NCI-H1694 treated with DMSO at 0.1 percent for 48 hours (cell line): ENCODE measurements at places on chromosomes 4 and X.

DNA sequence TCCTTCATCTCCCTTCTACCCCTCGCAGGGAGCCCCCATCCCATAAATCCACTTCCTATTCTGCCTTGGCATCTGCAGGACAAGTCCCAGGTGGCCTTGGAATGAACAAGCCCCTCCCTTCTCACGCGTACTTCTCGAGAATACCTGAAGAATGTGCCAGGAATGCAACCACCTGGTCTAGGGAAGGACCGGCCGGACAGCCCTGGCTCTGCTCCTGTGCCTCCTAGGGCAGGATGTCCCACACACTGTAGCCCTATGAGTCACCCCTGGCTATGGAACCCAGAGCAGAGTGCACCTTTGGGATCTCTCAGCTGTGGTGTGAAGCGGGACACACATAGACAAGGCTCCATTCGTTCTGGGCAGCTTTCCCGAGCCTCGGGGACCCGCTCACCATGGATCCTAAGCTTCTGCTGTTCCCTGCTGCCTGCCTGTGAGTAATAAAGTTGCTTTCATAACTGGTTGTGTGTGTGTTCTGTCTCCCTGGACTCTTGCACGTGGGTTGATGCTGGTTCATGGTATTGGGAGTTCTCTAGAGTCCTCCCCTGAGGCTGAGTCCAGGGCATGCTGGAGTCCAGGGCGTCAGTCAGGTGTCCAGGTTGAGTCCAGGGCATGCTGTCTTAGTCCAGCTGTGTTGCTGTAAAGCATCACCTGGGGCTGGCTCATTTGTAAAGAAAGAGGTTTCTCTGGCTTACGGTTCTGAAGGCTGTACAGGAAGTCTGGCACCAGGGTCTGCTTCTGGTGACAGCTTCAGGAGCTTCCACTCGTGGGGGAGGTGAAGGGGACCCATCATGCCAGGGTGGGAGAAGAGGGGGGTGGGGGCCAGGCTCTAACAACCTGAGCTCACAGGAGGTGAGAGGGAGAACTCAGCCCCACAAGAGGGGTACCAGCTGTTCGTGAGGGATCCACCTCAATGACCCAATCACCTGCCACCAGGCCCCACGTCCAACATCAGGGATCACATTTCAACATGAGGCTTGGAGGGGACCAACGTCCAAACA, 7.4 kb upstream of the PDE6B start:
- no peak for DNase-seq

DNA sequence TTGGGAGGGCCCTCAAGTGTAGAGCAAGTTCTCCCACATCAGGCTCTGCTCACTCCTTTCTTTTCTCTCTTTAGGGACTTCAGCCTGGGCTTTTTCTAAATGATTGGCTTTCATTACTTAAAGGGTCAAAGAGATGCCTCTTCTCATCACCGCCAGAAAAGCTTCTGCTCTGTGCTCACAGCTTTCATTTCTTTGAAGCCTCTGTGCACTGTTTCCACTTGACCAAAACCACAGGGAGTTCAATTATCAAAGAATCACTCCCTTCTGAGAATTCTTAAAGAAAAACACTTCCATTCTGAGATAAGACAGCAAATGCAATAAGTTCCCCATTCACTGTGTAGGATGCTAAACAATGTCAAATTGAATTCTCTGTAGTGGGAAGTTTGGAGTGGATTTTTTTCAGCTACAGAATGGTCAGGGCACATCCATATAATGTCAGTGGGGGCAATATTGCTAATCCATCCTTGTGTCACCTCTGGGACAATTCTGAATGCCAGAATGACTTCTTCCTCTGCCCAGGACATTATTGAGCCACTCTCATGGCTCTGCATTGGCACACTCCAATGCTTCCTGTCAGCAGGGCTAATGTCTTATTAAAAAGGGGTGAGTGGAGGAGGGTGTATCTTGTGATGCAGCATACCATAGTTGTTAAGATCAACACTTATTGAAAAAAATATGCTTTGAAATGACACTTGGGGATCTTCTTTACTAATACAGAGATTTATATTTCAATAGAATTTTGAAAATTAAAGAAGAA, 217.6 kb downstream of the SNCA start:
- no peak for DNase-seq

DNA sequence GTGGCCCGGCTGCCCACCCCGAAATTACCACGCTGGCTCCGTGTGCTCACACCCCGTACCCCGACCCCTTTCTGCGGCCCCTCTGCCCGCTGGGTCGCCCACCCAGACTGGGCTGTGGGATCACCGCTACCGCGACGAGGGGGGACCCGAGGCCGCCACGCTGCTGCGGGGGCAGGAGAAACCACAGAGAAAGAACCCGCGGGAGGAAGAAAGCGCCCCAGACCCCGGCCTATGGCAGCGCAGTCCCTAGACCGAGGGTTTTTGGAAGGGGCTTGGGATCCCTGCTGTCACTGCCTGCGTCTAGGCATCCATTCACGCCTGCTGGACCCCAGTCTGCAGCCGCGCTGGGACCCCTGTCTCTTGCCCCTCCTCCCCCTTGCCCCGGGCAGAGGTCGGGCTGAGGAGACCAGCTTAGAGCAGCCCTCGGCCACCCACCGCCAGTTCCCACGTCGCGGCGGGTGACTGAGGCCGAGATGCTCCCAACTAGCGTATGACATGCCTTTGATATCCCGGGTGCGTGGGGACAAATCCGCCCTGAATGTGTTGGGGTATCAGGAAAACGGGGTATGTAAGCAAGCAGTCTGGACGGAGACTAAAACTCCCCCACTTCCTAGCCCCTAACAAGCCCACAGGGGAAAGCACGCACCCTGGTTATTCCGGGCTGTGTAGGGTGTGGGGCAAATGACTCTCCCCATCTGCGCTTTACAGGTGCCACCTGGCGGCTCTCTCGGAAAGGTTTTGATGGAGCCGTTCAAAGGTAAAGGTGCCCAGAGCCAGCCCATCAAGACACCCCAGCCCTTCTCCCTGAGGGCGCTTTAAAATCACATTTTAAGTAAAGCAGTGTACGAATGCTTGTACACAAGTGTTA, 862 bp upstream of the INPP4B start:
- DNase-seq, result no peak

DNA sequence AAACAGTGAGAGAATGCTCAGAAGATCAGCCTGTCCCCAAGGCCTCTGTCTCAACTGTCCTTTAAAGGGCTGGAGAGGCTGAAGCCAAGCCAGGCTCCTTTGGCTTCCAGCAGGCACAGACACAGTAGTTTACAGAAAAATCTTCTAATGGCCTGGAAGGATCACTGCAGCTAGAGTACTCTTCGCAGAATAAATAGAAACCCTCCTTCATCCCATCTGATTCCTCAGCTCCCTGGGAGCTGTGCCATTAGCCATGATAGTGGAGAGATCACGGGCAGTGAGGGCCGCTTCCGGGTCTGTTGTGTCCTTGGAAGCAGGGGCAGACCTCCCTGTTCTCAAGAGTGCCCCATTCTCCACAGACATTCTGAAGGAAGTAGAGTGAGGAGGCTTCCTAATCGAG, 63.1 kb downstream of the CCNI start:
- DNase-seq, result no peak

DNA sequence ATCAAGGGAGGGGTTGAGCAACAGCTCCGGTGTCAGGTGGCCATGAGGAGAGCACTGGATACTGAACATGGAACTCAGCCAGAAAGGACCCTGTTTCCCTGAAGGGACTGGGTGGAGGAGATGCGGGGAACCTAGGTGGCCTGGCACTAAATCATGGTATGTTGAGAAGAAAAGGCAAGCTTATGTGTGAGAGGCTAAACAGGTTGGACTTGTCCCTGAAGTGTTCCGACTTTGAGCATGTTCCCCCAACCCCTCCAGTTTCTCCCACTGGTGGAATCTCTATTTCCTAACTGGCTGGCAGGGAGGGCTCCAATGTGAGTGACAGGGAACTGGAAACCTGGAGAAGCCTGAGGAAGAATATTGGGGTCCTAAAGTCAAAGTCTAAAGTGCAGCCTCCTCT, 69.5 kb downstream of the PLAC1 start:
- DNase-seq, result no peak

DNA sequence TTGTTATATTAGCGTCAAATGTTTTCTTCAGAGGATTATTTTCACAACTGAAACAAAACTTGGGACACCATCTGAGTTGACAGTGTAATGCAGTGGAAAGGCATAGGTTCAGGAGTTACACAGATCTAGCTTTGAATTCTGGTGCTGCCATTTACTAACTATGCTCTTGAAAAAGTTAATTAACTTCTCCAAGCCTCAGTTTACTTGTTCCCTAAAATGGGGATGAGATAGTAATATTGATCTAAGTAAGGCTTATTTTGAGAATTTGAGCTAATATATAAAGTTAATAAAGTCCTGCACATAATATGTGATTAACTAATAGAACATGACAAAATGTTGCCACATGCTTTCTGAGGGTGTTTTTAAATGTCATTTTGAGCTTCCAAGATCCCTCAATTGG, 112.6 kb downstream of the FRAS1 start:
- no peak for DNase-seq

DNA sequence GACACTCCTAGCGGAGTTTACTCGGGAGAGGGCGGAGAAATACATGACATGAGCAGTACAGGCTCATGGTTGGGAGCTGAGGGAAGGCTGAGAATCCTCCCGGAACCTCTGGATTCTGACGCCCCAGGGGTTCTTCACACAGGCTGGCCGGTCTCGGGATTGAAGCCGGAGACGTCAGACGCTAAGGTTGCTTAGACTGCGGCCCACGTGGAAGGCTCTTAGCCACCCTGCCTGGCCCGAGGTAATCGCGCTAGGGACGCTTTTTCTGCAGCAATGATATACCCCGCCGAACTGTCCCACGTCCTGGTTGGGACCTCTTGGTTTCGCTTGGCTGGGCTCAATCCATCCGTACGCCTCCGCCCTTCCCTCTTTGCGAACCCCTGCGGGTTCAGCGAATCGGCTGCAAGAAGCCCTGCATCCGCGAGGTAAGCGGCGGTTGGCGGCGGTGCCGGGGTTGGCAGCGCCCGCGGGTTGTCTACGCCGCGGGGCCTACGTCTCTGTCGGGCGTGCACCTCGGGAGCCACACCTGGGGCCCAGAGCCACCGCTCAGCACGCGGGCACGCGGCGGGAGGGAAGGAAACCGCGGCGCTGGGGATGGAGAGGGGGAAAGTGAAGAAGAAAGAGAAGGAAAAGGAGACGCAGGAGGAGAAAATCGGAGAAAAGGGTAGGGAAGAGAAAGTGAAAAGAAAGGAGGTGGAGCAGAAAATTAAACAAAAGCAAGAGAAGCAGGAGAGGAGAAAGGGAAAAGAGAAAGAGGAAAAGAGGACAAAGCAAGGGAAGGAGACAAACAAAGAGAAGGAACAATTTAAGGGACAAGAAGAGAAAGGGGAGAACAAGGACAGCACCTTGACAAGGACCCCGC, at the start of gene ARL9:
ARL9 (plus strand) TSS at position 523 of the 862 bp plus-strand sequence; CDS start at position 595, 72 bp downstream.
- DNase-seq, result no peak

- DNase-seq, result no peak
Observed at GRCh38 chr4:74377714-74378113, 12.8 kb downstream of the EREG start.

DNA sequence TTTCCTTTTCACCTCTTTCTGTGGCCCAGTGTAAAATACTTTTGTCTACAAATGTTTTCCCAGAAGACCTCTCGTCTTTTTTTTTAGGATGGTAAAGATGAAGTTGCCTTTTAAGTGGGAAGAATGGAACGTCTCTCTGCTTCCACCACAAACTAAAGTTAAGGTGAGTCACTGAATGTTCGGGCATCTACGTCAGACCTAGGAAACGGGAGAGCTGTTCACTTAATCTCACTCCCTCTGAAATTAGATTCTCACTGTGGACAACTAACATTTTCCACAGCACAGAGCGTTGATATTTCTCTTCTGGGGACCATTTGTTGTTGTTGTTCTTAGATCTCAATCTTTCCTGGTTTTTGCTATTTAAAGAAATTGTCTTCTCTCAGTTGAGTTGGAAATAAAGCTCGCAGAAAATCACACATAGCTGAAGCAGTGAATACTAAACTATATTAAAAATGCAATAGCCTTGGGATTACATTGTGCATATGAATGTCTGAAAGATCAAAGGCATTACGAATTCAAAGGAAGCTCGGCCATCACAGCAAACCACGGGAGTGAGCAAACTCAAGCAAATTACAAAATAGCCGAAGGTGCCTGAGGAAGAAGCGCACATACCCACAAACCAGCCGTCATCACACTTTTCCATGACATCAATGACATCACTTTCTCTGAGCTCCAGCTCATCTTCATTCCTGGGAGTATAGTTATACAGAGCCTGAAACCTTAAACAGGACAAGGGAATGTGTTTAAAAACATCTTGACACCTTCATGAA, 53.9 kb upstream of the PDLIM3 start:
- DNase-seq, result no peak

DNA sequence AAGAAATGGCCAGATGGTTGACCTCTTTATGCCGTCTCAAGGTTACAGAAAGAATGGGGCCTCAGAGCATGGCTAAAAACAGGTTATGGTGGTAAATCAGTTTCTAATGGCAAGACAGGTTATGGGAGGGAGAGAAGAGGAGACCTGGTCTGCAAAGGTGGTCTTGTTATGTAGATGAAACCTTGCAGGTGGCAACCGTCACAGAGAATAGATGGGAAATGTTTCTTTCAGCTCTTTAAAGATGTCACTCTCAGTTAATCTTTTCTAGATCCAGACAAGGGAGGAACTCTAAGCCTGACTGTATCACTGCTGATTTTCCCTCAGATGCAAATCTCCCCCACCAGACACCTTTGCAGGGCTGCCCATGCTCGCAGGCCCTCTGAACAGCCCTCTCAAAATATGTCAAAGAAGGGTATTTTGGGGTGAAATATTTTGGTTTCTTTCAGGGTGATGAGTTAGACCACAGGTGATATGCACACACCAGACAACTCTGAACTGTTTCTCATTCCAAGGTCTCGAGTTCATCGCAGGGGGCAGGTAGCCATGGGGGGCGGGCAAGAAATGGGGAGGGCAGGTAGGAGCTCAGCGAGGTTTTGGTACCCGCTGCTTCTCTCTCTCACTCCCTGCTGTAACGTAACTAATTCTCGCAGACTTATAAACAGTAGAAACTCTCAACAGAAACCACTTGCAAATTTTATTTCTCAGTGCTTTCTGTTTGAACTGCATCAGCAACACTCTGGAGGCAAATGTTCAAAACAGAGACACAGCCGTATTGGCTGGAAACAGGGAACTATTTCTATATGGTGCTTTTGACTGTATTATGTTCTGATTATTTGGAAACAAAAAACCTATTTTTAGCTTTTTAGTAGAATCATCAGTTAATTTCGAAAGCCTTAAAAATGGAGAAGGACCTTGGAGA, 32.4 kb downstream of the CASP3 start:
- DNase-seq, result no peak
